H9 (cell line): ENCODE measurements at places on chromosomes 6 and 20.
A peak's percentile ranks its signal among the peaks of the same experiment; 100 is the strongest.

GRCh38 chr20:63089051-63089907 is 82.5 kb upstream of the BHLHE23 start:
- DNase-seq, result peak; percentile 40

- DNase-seq, result peak; percentile 38
These were observed 49.7 kb upstream of the TGM3 start for GRCh38 chr20:2246069-2246491.

DNA sequence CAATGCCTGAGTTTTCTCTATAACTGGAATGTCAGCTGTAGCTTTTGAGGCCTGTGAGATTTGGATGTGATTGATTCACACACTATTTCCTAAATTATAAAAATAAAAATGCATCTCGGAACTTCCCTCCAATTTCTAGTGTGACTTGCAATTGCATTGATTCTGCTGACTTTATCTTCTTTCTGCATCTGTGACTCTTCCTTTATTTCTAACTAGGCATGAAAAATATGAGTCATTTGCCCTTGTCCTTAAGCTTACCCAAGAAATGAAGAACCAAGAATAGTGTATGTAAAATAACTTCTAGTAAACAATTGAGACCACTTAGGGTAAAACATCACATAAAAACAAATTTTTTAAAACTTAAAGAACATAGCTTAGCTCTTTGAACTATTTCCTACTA is 12.9 kb downstream of the OR2J2 start:
- no peak for DNase-seq

GRCh38 chr20:9837634-9838033 is 1.2 kb downstream of the PAK5 start:
- no peak for DNase-seq

GRCh38 chr6:82494367-82494766 is 130.8 kb downstream of the TPBG start:
- DNase-seq, result no peak

DNA sequence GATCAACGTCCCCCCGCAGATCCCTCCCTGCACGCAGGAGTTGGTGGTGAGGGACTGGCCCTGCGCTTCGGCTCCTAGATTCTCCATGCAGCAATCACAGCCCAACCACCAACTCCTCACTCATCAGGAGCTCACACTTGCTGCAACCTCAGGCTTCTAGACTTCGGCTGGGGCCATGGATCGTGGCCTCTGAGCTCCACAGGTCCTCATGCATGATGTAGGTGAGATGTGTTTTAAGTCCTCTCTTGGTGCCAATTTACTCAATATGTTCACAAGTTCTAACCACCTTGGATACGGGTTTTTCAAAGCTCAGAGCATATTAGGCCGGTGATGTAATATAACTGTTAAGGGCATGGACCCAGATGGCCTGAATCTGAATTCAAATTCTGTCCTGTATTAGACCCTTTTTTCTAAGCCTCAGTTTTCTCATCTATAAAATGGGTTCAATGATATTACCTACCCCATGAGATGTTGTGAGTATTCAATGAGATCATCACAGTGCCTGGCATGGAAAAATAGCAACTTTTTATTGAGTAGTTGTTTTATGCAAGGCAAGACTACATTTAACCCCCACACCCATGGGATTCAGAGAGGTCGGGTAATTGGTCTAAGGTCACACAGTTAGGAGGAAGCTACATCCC is 31.0 kb downstream of the SUN5 start:
- no peak for DNase-seq

- no peak for DNase-seq
These were observed 80.5 kb downstream of the FILIP1 start for GRCh38 chr6:75412969-75413662.

DNA sequence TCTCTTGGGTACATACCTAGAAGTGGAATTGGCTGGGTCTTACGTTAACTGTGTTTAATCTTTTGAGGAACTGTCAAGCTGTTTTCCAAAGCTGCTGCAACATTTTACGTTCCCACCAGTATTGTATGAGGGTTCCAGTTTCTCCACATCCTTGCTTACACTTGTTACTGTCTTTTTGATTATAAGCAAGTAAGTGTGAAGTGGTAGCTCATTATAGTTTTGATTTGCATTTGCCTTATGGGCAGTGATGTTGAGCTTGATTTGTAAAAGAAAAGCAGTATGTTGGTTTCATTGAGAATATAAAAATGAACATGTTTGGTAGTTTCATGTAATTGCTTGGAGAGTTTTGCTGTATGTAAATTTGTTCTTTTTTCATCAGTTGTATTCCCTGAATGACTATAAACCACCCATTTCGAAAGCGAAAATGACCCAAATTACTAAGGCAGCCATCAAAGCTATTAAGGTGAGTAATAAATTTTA is 40.4 kb downstream of the SCAF8 start:
- DNase-seq, result no peak

GRCh38 chr6:128659878-128660622 is 139.7 kb upstream of the PTPRK start:
- no peak for DNase-seq

- no peak for DNase-seq
These were observed 19.2 kb upstream of the HAO1 start for GRCh38 chr20:7959484-7959883.

DNA sequence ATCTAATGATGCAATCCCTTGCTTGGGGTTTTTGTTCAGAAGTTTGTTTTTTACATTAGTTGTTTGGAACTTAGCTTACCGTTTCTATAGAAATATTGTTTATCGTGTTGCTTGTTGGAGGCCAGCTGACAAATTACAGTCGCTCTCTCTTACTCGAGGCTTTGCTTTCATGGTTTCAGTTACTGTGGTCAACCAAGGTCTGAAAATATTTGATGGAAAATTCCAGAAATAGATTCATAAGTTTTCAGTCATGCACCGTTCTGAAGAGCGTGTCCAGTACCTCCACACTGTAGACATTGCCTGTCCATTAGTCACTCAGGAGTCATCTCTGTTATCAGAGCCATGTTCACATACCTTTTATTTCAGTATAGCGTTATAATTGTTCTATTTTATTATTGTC is 47.9 kb downstream of the DEK start:
- DNase-seq, result no peak

GRCh38 chr6:160714731-160715316 is 12.8 kb downstream of the PLG start:
- DNase-seq, result no peak

GRCh38 chr6:90263633-90264032 is 33.0 kb downstream of the BACH2 start:
- no peak for DNase-seq

- DNase-seq, result no peak
These were observed 289.5 kb upstream of the CITED2 start for GRCh38 chr6:139663996-139664395.

DNA sequence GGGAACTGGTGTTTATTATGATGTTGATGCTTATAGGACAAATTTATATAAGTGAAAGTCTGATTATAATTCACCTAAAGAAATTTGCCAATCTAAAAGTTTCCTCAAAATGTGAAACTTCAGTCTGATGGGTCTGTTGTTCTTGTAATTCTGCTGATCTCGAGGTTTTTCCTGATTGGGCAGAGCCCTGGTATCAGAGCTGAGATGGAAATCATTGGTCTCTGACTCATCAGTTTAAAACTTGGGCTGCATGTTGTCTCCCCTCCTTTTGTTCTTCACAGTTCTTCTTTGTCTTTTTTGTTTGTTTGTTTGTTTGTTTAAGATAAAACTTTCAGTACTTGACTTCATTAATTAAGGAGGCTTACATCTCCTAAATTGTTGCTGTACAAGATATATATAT is 5.9 kb downstream of the SMAP1 start:
- no peak for DNase-seq

- no peak for DNase-seq
These were observed 124.4 kb upstream of the HCRTR2 start for GRCh38 chr6:55049866-55050265.

GRCh38 chr6:154572556-154572955 is 62.1 kb upstream of the CNKSR3 start:
- DNase-seq, result no peak

GRCh38 chr6:35445691-35446090 is 6.4 kb upstream of the FANCE start:
- DNase-seq, result no peak

DNA sequence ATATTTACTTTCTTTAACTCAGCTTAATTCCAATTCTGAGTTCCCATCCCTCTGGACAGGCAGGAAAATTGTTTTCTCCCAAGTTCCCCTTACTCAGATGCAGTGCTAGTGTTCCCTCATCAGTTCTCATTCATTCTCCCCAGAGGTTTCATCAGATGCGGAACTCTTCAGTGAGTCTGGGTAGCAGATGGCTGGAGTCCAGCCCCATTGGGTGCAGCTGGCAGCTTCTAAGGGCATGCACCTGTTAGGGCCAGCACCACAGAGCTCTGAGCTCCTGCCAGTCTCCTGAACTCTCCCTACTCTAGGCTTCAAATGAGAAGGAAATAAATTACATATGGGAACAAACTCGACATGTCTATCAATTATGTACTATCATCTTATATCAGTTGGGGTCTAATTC is 76.6 kb downstream of the SOD2 start:
- no peak for DNase-seq

- DNase-seq, result no peak
These were observed 14.7 kb downstream of the IPCEF1 start for GRCh38 chr6:154341871-154342270.

GRCh38 chr6:48915591-48915990 is 547.5 kb downstream of the MMUT start:
- DNase-seq, result no peak

GRCh38 chr6:132218059-132218696 is 183.1 kb downstream of the MOXD1 start:
- no peak for DNase-seq

GRCh38 chr20:23367770-23368169 is 5.8 kb downstream of the GZF1 start:
- DNase-seq, result no peak

GRCh38 chr6:75893058-75893775 is 144.2 kb downstream of the MYO6 start:
- DNase-seq, result no peak

GRCh38 chr6:124987291-124987690 is 25.1 kb downstream of the RNF217 start:
- DNase-seq, result no peak
